ENCODE measurements at places on chromosomes 6 and 20. TPM values are rescaled to one million over a fixed set of nuclear protein-coding genes. Genes with fewer than 3 reads are reported as not detected.

Gene SESN1
- 54.0 TPM for total RNA-seq

Gene ANKRD66
- not detected for total RNA-seq

- no peak for DNase-seq
Measured at GRCh38 chr20:11469795-11470435, 447.8 kb upstream of the BTBD3 start.

Gene MAP3K4
- total RNA-seq = 30.2 TPM

Gene APOM
- 1.7 TPM for total RNA-seq

Gene CRISP2
- total RNA-seq = not detected

Gene DCDC2
- total RNA-seq = not detected

GRCh38 chr6:73704260-73704659, 8.3 kb downstream of the CD109 start:
- no peak for DNase-seq

DNA sequence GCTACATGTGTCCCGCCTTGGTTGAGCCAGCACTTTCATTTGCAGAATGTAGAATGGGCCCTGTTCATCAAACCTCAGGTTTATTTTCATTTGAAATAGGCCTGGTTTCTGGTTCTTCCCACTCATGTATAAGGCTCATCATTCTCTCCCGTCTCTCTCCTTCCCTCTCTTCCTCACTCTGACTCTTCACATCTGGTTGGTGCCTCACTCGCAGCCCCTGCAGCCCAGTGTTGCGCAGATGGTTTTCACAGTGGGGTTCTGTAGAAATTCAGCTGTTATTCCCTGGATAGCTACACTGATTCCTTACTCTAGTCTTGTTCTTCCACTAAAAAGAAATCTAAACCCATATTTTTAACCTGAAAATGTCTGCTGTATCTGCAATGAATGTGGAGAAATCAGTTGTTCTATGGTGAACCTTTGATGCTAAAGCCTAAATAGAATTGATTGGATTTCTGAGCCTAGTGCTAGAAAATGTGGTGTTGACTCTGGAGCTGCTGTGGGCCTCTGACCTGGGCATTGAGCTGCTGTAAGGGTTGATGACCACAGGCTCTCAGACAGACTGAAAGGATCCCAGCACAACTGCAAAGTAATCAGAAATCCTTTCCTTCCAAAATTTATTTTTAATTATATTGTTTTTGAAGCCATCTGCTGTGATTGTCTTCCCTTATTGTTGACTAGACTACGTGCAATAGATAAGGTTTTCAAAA, 150.3 kb downstream of the TMEM242 start:
- DNase-seq = no peak

- DNase-seq = no peak
Measured at GRCh38 chr6:139262519-139263300, 29.1 kb downstream of the TXLNB start.

- no peak for DNase-seq
Measured at GRCh38 chr6:155889410-155889809, 433.8 kb upstream of the NOX3 start.

DNA sequence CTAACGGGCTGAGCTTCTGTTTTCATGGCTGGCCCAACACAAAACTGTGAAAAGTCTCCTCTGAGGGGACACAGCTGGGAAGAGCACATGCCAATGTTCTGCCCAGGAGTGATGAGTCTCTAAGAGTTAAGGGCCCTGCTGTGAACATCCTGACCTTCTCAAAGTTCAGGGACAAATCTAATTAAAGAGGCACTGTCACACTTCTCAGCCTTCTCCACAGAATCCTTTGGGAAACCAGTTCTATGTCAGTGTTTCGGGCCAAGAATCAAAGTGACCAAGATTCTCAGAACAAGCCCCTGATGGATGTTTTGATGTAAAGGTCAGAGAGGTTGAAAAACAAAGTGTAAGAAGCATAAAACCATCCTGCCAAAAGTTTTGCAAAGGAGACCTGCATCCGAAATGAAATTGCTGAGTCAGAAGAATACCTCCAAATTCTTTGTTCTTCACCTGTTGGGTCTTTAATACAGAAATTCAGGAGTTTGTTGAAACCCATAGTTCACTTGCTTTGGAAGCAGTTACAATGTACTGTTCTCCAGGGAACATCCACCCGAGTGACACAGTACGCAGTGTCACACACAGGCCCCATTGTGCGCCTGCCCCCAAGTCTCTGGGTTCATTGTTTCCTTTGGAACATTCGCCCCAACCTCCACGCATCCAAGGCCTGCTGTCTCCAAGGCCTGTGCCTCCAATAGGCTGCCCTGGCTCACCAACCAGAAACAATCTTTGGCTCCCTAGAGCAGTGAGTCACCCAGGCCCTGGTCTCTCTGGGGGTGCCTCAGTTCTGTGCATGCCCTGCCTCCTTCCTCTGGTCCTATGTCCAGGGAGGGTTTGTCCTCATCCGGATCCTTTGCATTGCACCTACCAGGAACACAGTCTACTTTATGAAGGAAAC, 65.5 kb upstream of the QKI start:
- DNase-seq = no peak

DNA sequence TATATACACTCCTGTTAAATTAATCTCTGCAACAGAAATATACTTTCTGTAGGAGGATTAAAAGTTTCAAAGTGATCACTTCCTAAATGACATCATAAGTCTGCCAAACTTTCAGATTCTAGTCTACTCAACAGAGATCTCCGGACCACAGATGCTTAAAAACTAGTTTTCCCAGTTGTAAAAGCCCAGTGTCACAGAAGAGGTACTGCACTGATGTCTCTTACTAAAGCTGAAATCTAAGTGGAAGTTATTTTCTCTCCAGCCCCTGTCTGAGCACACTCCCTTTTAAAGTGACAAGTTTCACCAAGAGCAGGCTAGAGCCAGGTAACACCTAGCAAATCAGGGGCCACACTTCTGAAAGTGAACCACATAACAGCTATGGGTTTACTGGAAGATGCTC, 71.6 kb upstream of the DST start:
- DNase-seq = no peak

- DNase-seq = peak; percentile 61
Measured at GRCh38 chr6:89050155-89050554, 30.4 kb upstream of the PNRC1 start.

DNA sequence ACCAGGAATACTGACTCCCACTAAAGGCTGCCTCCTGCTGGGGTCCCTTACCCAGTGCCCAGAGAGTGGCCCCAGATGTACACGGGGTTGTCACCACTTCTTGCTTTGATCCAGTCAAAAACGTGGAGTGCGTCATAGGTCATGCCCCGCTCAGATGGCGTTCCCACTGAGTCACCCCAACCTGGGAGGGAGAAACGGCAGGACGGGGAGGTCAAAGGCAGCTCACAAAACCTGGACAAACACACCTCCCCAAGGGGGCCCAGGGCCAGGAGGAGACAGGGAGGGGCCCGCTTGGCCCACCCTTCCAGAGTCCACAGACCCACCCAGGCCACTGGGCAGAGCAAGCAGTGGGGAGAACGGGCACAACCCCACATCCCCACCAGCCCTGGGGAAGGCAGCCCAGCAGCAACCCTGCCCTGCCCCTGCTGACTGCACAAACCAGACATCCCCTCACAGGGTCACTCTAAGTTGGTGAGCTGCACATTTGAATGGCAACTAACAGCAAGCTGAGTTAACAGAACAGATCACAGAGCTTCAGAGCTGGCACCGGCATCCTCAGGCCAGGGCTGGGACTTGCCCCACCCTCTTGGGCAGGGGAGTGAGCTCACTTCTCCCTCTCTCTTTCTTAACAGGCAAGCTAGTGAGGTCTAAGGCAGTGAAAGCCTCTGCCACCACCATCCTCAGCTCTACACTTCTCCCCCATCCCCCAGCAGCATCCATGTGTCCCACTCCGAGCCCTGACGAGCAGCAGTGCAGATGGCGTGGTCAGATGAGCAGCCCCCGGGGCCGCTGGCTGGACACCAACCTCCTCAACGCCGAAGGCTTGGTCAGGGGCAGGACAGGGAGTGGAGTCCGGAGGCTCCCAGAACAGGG, 61.7 kb downstream of the PYGB start:
- peak; percentile 62 for DNase-seq

DNA sequence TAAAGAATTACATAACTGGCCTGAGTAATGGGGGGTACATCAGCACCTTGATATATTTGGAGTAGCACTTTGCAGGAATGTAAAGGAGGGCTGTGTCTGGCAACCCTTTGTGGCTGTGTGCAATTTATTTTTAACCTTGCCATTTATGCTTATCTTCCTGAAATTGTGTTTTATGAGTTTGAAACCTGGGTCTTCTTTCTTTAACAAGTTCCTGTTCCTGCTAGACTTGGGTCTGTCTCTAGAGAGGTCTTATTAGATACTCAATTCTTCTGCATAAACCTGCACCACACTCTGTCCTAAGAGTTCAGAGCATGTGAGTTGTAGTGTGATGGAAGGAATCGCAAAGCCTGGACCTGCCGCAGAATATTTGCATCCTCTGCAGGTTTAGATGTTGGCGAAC, 181.0 kb downstream of the JARID2 start:
- no peak for DNase-seq

DNA sequence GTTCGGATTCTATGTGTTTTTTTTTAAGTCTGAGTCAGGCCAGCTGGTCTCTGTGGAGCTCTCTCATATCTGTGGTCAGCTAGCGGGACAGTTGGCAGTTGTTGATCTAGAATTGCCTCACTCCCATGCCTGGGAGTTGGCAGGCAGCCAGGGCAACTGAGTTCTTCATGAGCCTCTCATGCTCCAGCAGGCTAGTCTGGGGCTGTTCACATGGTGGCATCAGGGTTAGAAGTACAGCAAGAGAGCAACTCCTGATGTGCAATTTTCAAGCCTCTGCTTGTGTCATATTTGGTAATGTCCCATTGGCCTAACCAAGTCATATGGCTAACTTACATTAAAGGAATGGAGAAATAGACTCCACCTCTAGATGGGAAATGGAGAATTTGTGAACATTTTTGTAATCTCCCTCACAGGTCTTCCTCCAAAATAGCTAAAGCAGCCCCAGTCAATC, 6.7 kb upstream of the IFT52 start:
- DNase-seq = peak; percentile 83

- DNase-seq = no peak
Measured at GRCh38 chr20:32541323-32542258, 43.5 kb downstream of the NOL4L start.

- DNase-seq = peak; percentile 65
Measured at GRCh38 chr20:49482621-49483017, at the start of gene KCNB1. KCNB1 (minus strand) TSS chr20:49482668; CDS start chr20:49482480, 188 bp downstream.

- no peak for DNase-seq
Measured at GRCh38 chr20:10475225-10475624, 40.1 kb downstream of the SLX4IP start.

Gene TAGAP
- 2.6 TPM for total RNA-seq

DNA sequence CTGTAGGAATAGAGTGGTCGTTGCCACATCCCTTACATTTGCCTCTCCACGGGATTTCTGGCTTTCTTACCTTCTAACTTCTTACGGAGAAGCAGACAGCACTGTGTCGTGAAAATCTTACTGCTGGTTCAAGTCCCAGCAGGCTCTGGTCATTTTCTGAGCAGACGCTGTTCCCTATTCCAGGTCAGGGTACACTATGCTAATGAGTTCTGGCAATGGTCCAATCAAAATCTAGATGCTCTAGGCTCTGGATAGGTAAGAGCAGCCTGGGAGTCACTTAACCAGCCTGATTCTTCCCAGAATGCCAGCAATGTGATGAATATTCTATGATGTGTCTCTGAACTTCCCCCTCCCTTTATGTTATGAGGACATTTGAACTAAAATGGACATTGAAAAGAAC, at the start of gene GCM1:
TSS of gene GCM1 (minus strand) at position 158 of the 400 bp plus-strand sequence. CDS start 3,209 bp downstream, outside the sequence.
- DNase-seq = no peak

DNA sequence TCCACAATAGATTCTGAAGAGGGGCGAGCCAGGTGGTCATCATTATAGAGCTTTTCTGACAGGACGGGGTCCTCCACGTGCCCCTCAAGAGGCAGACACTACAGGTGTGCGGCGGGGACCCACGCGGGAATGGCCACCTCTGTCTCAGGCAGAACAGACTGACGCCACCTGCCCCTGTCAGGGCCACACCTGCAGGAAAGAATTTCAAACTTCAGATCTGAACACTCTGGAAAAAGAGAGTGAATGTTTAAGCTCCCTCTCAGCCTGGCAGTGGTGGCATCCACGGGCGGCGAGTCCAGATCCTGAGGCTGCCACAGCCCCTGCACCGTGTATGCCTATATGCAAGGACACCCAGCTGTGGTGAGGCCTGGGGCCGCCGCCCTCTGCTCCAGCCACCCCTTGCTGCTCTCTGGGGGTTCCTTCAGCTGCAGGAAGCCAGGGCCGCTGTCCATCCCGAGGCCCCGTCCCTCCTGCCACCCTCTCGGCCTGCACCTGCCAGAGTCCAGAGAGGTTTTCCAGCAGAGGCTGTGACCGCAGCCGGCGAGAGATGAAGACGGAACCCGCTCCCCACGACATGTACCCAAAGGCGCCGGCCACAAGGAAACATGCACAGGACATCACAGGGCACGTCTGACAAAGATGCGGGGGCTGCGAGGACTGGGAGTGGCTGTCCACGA, 234.9 kb downstream of the ERMARD start:
- DNase-seq = no peak

GRCh38 chr6:2795162-2795561, 30.0 kb downstream of the WRNIP1 start:
- no peak for DNase-seq

Gene ANKEF1
- total RNA-seq = 2.3 TPM

GRCh38 chr6:140052736-140053729, 678.6 kb upstream of the CITED2 start:
- no peak for DNase-seq

Gene SLC22A7
- not detected for total RNA-seq

Gene SLC12A5
- total RNA-seq = 2.6 TPM

DNA sequence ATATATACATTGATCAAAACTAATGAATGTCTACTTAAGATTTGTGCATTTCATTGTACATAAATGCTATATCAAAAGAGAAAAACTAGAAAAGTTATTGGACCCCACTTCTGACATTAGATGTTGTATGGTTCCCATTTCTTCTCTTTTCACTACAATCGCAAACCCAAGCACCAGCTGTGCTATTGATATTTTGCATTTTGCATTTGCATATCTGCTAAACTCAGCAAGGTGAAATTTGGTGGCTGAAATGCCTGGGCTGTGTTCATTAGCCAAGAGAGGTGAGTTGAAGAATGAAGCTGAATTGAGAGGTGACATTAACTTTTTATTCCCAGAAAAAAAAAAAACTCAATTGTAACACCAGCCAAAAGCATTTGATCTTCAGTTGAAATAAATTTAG, 232.1 kb upstream of the TENT5A start:
- DNase-seq = no peak

- DNase-seq = no peak
Measured at GRCh38 chr20:60950561-60950960, 301.5 kb upstream of the CDH4 start.

Gene CD40
- 11.1 TPM for total RNA-seq

GRCh38 chr6:159935065-159935464, 33.8 kb upstream of the IGF2R start:
- DNase-seq = no peak

Gene KCNK15
- total RNA-seq = 2.2 TPM

- DNase-seq = no peak
Measured at GRCh38 chr6:168045141-168045691, 33.8 kb downstream of the FRMD1 start.

GRCh38 chr6:12899046-12899833, 182.7 kb downstream of the PHACTR1 start:
- DNase-seq = no peak

Gene OXT
- total RNA-seq = 0.65 TPM
